AG04450 (cell line): ENCODE measurements at places on chromosomes 1 and 21. TPM values are rescaled to one million over a fixed set of nuclear protein-coding genes. Genes with fewer than 3 reads are reported as not detected.

GRCh38 chr1:202807451-202807925 lies 733 bp downstream of the KDM5B start:
- no peak for DNase-seq

DNA sequence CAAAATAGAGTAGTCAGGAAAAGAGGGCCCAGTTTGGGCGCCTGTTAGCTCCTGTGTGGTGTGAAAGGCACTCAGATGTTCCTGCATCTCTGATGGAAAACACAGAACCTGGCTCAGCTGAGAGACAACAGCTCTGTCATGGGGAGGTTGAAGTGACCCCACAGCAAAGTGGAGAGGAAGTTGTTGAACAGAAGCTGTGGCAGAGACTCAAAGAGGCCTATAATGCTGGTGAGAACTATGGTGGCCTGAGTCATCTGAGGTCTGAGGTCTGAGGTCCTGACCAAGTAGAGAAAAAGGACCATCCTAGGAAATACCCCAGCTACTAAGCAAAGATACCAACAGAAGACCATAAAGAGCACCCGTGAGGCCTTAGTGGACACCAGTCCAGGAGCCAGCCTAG lies 45.6 kb upstream of the JAK1 start:
- DNase-seq = no peak

GRCh38 chr1:27562534-27563340 lies 41.2 kb downstream of the AHDC1 start:
- no peak for DNase-seq

GRCh38 chr21:36254106-36254941 lies 65.7 kb upstream of the MORC3 start:
- DNase-seq = no peak

THEMIS2 gene
- 13.0 and 14.1 TPM in 2 replicates for polyA plus RNA-seq
